SHP77 (cell line): ENCODE measurements at places on chromosomes 1 and 21.

- DNase-seq = no peak
These were observed 24.0 kb downstream of the ECE1 start for GRCh38 chr1:21266119-21266774.

DNA sequence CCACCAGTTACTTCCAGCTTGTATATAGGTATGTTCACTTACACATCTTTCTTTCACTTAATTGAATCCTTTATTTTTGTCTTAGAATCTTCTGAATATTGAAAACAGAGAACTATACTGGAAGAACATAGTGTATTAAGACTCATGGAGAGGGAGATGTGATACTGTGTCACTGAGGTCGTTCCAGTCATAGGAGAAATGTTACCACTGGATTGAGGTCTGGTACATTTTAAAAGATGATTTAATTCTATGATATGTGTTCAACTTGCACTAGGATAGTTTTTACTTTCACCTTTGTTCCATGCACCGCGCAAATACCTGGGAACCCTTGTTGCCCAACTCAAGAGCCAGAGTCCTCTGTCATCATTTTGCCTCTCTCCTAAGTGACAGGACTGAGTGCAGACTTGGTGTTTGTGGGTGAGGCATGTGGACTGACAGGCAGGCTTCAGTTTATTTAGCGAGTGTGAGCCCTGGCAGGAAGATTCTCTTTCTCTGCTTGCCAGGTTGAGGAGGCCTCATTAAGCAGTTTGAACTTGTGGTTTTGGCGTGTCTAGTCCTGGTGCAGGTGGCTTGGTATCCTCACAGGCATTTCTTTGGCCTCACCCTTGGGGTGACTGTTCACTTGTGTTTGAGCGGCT, 63.7 kb downstream of the DYRK1A start:
- no peak for DNase-seq

DNA sequence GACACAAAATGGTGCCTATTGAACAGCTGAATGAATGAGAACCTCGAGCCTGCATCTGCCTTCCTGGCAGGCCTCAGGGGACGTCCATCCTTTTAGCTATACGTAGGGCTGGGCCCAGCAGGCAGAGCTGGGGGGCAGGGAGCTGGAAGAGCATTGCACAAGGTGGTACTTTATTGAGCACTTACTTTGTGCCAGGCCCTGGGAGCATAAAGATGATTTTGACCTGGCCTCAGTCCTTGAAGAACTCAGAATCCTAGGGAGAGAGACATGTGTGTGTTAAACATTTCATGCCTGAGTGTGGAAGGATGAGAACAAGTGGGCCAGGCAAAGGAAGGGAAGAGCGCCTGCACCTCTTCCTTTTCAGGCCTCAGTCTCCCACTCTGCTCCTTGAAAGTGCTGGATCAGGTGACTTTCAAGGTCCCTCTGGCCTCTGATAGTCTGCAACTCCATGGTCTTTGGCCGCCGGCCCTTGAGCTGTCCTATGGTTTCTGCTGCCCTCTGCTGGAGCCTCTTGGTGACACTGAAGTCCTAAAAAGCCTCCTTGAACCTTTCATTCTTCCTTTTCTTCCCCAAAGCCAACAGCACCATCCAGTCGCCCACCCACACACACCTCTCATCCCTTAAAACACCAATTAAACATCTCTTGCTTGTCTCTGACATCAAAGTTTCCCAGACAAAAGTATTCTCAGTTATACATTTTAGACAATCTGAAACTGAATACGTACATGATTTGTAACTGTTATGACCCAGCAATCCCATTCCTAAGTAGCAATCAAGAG, 3.5 kb upstream of the PEAR1 start:
- DNase-seq = peak; percentile 75

DNA sequence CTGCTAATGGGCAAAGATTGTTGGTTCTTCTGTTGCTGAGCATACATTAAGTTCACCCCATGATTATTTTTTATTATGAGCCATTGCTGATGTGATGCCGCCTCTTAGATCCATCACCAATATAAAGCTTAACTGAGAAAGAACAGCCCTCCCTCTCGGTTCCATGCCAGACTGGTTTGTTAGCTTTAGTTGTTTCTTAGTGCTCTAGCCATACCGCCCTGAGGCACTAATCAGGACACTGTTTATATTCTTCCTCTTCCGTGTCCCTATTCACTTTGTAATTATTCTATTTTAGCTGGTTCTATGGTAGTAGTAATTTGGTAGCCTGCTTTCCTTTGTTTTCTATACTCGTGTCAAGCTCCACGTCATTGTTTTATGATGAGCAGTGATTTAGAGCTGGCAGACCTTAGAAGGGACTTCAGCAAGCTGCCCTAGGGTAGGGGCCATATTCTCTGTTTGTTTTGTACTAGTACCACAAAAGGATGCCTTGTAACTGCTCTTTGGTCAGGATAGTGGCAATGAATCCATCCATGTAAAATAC, 27.3 kb upstream of the PDPN start:
- no peak for DNase-seq

DNA sequence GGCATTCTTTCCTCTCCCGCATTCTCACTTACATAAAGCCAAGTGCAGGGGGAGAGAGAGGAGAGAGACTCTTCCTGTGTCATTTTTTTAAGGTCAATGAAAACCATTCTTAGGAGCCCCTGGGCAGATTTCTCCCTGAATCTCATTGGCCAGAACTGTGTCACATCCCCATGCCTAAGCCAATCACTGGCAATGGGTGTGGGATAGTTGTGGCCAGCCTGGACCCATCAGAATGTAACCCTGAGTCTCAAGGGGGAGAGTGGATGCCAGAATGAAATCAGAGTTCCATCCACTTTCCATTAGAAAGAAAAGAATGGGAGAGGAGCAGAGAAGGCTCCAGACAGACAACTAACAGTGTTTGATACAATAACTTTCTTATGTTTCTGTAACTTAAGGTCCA, 31.2 kb upstream of the COQ8A start:
- no peak for DNase-seq
